Activated T-helper 1 cell treated with anti-CD3 and anti-CD28 coated beads, Interleukin-12 subunit alpha, Interleukin-12 subunit beta, Interleukin-2, Interleukin-4 antibody, amounts not matched to agents 30 ng/mL and 10 ng/mL and 1 ng/mL, durations not matched to agents 14 hours and 24 hours and 36 hours (primary cell): ENCODE measurements at places on chromosomes 13 and 19.

DNA sequence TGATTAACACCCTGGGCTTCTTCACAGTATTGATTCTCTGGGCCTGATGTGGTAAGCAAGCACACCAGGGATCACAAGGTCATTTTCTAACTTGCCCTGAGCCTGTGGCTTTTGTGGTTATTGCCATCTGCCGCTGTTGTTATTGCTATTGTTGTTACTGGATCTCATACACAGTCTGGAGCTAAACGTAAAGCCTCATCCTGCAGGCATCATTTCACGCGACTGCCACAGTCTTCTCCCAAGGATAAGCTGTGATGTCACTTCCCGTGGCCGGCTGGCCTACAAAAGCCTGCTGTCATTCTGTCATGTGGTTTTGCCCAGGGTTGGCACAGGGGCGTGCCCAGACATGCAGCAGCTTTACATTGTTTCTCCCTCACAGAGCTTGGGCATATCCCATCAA lies 154.0 kb upstream of the GPR12 start:
- H3K27me3 ChIP-seq: peaks cover 3% of the 10 kb centered on the region
- DNase-seq: no peak
- H3K36me3 ChIP-seq: no peaks in the 10 kb centered on the region
- no peak overlapping the region for H3K4me3 ChIP-seq
- H3K27ac ChIP-seq: no peak overlapping the region

GRCh38 chr19:49591731-49592485 lies 926 bp downstream of the PRR12 start:
- DNase-seq: no peak
- peak overlapping the region; percentile 88 for H3K4me3 ChIP-seq
- H3K27me3 ChIP-seq: peaks cover 10% of the 10 kb centered on the region
- peaks cover 40% of the 10 kb centered on the region for H3K4me1 ChIP-seq
- H3K27ac ChIP-seq: peak overlapping the region; percentile 95

GRCh38 chr19:52536448-52536800 lies 9.0 kb downstream of the ZNF808 start:
- peak; percentile 50 for DNase-seq
- H3K4me3 ChIP-seq: peak overlapping the region; percentile 84
- no peaks in the 10 kb centered on the region for H3K27me3 ChIP-seq
- peaks cover 11% of the 10 kb centered on the region for H3K4me1 ChIP-seq
- peaks cover 45% of the 10 kb centered on the region for H3K36me3 ChIP-seq
- peak overlapping the region; percentile 88 for H3K27ac ChIP-seq

DNA sequence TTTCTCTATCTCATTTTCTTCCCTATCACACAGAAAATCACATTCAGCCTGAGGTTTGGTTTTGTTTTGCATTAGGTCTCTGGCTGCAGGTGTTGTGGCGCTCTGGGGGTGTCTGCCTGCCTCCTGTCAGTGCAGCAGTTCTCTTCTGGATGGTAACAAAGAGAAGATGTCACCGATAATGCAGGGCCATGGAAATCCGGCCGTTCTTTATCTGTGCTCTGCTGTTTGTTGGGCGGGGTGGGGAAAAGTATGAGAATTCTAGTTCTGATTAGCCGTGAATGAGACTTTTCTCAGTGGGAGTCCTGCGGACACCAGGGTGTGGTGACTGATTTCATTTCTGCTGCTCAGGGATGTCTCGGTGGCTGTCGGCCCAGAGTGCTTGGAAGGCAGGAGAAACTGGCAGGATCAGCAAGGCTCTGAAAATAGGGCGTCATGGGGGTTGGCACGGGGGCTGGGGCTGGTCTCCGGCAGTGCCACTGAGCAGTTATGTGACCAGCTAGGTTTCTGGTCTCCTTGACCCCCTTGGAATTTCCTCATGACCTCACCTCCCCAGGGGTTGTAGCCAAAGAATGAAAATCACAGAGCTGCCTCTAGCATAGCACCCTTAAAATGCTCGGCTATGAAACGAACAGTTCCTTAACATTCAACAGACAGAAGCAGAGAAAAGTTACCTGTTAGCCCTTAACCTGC lies 5.0 kb downstream of the RNF113B start:
- H3K4me1 ChIP-seq: no peaks in the 10 kb centered on the region
- H3K27me3 ChIP-seq: peaks cover 4% of the 10 kb centered on the region
- no peaks in the 10 kb centered on the region for H3K36me3 ChIP-seq
- DNase-seq: no peak
- no peak overlapping the region for H3K27ac ChIP-seq

DNA sequence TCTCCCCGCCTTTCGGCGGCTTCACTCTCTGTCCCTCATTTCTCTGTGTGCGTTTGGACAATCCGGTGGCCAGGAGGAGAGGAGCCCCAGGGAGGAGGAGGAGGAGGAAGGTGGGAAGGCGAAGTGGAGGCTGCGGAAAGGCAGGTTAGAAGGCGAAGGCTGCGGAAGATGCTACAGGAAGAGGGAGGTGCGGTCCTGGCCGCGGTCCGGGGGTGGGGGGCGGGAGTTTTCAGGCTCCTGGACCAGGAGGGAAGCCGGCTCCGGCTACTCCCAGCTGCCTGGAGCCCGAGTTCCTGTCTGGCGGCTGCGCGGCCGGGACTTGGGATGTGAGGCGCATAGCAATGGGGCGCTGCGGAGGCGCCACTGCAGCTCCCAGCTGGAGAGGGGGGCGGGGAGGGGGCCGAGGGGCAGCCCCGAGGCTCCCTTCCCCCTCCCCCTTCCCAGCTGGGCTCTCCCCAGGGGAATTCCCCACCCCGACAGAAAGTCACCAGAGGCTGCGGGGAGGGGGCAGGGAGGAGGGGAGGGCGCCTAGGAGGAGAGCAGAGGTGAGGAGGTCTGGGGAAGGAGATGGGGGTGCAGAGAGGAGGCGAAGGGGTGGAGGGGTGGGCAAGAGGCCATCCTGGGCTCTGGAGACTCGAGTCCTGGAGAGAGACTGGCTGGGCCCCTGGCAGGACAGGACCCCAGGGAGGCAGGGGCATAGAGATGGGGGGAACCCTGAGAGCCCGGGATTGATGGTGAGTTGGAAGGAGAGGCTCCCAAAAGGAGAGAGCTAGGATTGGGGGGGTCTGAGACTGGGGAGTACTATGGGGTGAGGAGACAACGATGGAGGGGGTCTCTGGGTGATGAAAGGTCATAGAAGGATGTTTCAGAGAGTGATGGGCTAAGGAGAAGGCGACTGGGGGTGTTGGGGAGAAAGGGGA lies 2.0 kb downstream of the LRRC4B start:
- peak overlapping the region; percentile 64 for H3K4me3 ChIP-seq
- no peak for DNase-seq
- peaks cover 50% of the 10 kb centered on the region for H3K27me3 ChIP-seq
- H3K36me3 ChIP-seq: no peaks in the 10 kb centered on the region
